Urinary bladder (tissue), 4 donors: ENCODE measurements at places on chromosomes 3 and 15.

DNA sequence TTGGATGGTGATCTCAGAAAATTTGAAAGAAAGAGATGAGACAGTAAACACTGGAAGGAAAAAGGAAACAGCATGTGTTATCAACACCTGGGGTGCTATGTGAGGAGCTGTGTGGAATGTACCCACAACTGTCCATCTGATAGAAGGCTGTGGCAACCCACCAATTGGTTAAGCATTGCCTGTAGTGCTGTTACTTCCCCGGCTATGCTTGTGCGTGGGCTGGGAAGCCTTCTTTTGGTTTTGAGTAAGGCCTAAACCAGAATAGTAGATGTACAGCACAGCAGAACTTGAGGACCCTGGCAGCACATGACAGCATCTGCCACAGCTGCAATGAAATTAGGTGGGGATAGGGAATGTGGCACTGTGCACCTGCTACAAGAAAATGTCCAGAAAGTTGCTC lies 184.5 kb downstream of the FHIT start:
- no peak for DNase-seq

GRCh38 chr3:123622766-123623165 lies 37.9 kb upstream of the HACD2 start:
- no peak for DNase-seq

DNA sequence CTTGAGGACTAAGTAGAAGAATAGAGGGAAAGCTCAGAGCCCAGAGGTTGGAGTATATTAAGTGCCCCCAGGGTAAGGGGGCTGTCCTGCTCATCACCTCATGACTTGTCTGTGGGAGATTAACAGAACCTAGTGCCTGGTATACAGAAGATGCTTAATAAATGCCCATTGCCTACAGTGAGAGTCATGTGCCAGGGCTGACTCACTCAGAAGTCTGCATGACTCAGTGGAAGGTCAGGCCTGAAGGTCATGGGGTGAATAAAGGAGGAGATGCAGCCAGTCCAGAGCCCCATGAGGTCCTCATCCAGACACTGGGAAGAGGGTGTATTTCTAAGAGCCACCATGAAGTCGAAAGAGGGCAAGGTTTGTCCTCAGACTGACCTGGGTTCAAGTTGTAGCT lies 62.5 kb upstream of the TLE3 start:
- DNase-seq: no peak

- no peak for DNase-seq
These were observed 40.2 kb downstream of the ROBO2 start for GRCh38 chr3:77079988-77080610.

DNA sequence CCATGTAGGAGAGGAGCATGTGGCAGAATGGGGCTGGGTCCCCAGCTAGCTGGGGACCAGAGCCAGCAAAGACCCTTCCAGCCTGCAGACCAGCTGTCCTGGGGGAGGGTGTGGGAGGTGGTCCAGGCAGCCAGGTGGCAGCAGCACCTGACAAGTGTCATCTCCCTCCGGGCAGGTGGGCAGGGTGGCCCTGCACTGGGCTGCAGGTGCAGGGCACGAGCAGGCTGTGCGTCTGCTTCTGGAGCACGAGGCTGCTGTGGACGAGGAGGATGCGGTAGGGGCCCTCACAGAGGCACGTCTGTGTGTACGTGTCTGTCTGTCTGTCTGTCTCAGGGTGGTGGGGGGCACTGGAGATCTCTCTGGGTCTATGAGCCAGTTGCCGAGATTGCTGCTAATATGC lies 5.5 kb downstream of the ANKDD1A start:
- DNase-seq: no peak
